ENCODE measurements at places on chromosomes 5 and 9.

GRCh38 chr5:52746539-52746938, 41.2 kb upstream of the ITGA1 start:
- no peak for DNase-seq

GRCh38 chr5:140258016-140258415, 44.9 kb downstream of the PFDN1 start:
- DNase-seq: no peak

GRCh38 chr9:19629488-19629887, 159.3 kb downstream of the SLC24A2 start:
- DNase-seq: no peak

- DNase-seq: peak; percentile 80
These were observed 32.1 kb downstream of the RAPGEF1 start for GRCh38 chr9:131707733-131708157.

DNA sequence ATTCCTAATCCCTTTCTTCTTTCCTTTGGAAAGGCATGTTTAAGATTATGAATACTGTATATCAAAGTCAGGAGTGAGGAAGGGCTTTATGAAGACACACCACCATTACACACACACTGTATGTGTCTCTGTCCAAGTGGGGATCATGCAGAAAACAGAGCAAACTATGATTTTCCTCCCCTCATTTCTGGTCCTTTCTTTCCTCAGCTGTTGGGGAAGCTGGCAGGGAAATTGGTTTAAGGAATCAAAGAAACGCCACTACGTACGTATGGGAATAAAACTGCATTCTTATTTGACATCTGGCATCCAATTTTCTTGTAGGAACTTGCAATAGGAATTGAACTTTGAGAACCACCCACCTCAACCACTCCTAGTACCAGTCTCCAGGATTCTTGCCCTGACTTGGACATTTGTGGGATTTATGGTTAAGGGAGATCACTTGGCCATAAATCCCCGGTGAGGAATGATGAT, 125.8 kb downstream of the PDE4D start:
- DNase-seq: peak; percentile 78

GRCh38 chr9:99590840-99591239, 230.8 kb upstream of the NR4A3 start:
- DNase-seq: no peak

- no peak for DNase-seq
These were observed 237.3 kb downstream of the PBX3 start for GRCh38 chr9:125984461-125984860.
